ENCODE measurements at places on chromosomes 11 and 22.

DNA sequence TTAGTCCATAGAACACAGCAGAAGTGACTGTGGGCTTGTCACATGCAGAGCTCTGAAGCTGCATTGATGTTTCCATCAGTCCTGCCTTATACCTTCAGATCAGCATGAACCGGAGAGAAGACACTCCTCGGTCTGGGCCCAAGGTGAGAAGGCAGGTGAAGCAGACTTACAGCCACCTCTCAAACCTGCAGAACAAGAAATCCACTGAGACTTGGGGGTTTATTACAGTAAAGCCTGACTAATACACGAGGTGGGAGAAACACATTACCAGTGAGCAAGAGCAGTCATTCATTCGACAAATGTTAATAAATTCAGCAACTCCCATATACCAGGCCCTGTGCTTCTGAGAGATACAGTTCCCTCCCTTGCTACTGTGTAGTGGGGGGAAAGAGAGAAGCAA, 279.0 kb downstream of the DDX10 start:
- no peak for DNase-seq

- DNase-seq, result no peak
Observed at GRCh38 chr11:133695387-133695786, 149.9 kb downstream of the SPATA19 start.

DNA sequence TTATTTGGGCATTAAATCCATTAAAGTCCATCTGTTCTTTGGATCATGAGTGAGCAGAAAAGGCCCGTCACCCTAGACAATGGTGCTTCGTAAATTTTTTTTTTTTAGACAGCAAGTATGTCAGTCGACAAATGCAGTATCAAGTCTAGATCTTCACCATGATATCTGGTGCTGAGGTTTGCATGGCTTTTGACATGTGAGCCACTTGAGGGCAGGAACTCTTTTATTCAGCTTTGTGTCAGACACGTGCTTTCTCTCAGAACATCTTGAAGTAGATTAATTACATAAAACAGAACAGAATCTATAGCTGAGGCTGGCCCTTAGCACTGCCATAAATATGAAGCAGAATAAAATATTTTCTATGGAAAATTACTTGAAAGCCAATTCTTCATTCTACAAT, 62.9 kb upstream of the CARD18 start:
- no peak for DNase-seq

DNA sequence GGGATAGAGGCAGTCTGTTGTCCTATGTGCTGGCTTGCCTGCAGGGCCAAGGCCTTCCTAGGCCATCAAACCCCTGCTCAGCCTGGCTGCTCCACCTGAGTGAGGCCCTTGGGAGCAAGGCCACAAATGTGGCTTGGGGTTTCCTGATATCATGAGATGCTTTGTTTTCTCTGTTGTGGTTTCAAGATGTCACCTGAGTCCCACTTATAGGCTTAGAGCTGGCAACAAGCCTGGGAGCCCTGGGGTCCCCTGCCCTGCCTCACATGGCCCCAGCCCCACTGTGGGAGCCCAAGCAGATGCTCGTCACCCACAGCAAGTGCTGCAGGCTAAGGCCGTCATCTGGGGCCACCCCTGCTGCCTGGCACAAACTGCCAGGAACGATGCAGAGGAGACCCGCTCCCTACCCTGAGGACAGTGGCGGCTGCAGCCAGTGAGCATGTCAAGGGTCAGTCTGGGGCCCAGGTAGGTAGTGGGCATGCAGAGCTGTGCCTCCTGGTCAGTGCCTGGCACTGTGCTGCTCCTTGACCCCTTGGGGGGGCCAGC, 75.4 kb upstream of the KCNQ1OT1 start:
- no peak for DNase-seq

- DNase-seq, result no peak
Observed at GRCh38 chr22:40412441-40412840, 42.0 kb downstream of the SGSM3 start.

DNA sequence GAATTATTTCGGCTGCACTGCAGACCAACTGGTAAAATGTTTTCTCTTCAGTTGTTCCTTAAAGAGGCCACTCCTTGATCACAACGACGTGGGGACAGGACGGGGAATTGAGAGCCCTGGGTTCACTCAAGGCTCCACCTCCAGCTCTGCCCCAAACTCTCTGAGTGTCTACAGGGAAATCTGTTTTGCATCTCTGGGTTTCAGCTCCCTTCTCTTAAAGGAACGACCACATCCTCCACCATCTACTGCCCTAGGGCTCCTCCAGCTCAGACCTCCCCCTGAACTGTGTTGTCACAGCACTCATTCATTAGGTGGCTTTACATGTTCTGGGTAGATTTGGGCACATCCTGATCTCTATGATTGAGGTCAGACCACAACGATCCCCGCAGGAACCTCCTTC, 5.1 kb upstream of the PPFIA1 start:
- DNase-seq, result no peak

DNA sequence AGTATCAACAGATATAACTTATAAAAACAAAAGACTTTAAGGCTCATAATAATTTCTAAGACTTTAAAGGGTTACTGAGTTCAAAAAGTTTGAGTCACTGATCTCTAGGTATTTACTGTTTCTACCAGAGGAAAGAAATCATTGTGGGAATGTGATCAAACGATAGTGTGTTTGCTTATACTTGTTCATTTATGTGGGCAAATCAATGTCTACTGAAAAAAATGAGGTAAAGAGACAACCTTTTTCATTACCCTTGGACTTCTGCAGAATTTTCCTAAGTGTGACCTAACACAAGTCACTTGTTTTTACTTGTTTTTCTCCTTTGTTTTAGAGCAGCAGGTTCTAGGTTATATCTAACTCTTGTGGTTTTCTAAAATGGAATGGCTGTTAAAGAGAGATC, 65.4 kb downstream of the PRR5L start:
- no peak for DNase-seq

DNA sequence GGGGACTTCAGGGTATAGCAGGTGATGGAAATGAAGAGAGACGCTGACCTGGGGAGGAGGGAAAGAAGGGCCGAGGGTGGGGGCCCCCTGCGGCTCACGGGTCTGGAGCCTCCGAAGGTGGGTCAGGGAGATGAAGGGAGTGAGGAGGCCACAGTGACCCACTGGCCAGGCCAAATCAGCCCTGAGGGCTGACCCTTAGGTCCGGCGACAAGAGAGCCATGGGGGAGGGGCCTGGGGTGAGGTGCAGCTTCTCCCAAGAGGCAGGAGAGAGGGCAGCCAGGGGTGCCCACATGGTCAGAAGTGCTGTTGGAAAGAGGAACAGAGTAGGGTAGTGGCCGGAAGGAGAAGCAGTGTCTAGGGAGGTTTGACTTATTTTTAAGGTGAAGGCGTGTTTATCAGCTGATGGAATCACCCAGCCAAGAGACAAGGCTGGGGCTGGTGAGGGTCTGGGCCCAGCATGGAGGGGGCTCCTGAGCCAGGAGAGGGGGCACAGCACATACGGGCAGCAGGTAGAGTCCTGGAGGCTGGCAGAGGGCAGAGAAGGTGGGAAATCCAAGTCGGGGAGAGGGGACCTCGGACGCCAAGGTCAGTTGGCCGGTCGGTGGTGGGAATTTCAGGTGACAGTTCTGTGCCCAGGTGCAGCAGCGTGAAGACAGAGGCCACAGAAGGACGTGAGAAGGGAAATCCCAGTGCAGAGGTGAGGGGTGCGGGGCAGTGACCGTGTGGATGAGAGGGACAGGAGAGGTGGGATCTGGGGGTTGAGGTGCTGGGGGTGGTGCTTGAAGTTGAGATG, 49.0 kb downstream of the LINC01488 start:
- no peak for DNase-seq

DNA sequence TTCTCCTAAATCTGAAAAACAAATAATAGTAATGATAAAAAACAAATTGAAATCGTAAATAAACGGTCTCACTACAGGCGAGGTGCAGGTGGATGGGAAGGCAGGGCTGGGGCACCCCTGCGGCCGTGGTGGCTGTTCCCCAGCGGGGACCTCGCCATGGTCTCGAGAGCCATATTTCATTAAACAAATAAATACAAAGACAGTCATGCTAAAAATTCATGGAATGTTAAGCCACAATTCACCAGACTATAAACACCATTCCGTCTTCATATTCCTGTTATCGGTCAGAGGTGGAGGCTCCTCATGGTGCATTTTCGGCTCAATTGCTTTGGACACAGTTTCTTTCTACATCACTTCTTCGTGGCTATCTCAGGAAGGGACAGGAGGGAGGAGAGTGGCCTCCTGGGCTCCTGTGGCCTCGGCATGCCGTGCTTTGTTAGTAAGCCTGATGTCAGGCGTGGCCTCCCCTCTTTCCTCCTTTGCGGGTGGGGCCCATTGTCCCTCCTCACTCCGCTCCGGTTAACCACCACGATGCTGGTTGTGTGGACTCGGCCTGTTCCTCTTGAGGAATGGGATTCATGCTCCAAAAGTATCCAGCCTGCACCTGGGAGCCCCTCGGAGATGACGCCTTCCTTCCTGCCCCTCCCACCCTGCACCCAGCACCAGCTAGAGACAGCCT, 16.1 kb upstream of the BRSK2 start:
- DNase-seq, result no peak

- DNase-seq, result no peak
Observed at GRCh38 chr11:86695373-86695772, 23.0 kb upstream of the ME3 start.

DNA sequence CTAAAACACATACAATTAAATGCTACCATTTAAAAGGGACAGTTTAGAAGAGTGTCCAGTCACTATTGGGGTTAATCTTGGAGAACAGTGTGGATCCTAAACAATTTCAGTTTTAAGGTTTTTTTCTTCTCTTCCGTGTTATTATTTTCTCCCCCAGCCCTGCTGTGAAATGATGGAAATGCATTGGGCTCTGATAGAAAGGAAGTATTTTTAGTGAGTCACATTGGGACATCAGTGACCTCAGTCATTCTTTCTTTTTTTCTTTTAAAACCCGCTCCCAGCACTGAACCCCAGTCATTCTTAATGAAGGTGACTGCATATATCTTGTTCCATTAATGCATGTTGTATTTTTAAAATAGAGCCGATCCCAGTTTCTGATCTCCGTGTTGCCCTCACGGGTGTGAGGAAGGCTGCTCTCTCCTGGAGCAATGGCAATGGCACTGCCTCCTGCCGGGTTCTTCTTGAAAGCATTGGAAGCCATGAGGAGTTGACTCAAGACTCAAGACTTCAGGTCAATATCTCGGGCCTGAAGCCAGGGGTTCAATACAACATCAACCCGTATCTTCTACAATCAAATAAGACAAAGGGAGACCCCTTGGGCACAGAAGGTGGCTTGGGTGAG, 93.2 kb upstream of the OR4B1 start:
- no peak for DNase-seq

GRCh38 chr11:1557904-1558774, 13.9 kb downstream of the DUSP8 start:
- no peak for DNase-seq

DNA sequence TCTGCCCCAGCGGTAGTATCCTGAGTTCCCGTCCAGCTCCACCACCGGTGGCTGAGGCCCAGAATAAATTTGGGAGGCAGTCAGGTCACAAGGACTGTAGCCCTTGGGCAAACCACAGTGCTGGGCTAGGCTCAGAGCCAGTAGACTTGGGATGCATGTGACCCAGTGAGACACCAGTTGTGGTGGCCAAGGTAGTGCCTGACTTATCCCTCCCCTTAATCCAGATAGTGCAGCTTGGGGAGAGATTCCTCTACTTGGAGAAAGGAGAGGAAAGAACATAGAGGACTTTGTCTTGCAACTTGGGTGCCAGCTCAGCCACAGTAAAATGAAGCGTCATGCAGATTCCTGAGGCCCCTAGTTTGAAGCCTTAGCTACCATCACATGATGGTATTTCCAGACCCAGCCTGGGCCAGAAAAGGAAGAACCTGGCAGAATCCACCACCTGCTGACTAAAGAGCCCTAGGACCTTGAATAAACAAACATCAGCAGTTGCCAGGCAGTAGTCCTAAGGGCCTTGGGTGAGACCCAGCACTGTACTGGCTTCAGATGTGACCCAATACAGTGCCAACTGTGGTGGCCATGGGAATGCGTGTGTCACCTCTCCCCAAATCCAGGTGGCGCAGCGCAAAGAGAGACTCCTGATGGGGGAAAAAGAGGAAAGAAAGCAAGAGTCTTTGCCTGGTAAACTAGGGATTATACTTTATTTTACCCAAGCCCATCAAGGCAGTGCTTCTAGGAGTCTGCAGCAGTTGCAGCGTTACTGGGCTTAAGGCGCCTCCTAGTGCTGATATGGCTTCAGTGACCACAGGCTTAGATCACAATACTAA, 17.0 kb upstream of the DDX10 start:
- DNase-seq, result peak; percentile 18

GRCh38 chr11:122743949-122744348, 88.4 kb downstream of the UBASH3B start:
- DNase-seq, result no peak

DNA sequence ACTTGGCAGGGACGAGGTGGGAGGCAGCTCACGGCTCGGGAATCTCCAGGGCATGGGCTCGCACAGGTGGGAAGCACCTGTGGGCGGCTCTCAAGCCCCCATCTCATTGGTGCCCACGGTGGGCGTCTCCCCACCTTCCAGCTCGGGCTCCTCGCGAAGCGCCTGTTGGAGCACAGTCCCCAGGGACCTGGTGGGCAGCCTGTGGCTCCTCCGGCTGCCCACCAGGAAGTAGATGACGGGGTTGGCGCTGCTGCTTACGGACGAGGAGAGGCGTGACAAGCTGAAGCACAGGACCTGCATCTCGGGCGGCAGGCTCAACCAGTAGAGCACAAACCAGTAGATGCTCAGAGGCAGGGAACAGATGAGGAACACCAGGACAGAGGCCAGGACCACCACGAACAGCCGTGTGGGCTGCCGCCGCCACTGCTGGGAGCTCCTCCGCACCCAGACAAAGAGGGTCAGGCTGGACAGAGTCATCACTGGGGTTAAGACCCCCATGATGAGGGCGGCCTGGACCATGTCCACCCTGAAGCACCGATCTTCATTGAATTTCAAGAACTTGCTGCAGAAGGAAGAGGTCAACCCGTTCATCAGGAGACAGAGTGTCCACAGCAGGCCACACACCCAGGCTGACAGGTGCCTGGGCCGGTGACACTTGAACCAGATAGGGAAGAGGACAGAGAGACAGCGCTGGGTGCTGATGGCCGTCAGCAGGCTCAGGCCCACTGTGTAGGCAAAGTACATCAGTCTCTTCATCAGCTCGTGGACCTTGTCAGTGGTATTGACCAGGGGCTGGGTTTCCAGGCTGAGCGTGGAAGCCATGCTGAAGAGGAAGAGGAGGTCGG, 633 bp downstream of the MRGPRD start:
- no peak for DNase-seq

GRCh38 chr11:1819074-1819473, 15.7 kb upstream of the SYT8 start:
- no peak for DNase-seq

GRCh38 chr11:126476977-126477376, 121.5 kb downstream of the ST3GAL4 start:
- no peak for DNase-seq

DNA sequence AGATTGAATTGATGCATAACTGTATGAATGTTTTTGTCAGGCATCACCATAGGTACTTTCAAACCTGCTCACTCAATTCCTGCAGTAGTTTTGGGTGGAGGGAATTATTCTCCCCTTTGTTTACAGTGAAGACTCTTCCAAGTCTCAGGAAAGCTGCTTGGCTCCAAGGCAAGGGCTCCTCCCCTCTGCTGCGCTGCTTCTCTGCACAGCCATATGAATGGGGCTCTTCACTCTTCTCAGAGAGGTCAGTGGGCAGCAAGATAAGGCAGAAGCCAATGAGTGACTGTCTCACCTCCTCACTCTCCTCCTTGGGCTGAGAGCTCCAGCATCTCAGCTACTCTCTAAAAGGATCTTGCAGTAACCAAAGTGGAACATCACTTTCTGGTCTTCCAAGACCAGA, 165.7 kb upstream of the TTC12 start:
- no peak for DNase-seq

Data from NCI-H1694 treated with DMSO at 0.1 percent for 48 hours (cell line).